ENCODE measurements at places on chromosomes 3 and 15.
A peak's percentile ranks its signal among the peaks of the same experiment; 100 is the strongest.

DNA sequence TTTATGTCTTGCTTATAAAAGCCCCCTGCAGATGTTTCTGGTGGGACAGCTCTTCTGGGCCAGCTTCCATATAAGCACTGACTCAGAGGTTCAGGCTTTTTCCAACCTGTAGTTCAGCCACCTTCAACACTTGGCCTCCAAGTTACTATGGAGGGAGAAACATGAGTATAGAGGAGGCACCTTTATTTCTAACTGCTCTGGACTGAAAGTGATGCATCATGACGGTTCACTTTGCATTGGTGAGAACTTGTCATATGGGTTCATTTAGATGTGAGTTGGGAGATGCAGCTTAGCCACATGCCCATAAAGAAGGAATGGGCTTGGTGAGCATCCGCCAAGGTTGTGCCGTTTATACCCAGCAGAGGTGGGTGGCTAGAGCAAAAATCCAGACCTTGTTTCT lies 58.8 kb upstream of the CFAP161 start:
- DNase-seq, result no peak

GRCh38 chr15:55179141-55179540 lies 17.6 kb downstream of the RSL24D1 start:
- no peak for DNase-seq

DNA sequence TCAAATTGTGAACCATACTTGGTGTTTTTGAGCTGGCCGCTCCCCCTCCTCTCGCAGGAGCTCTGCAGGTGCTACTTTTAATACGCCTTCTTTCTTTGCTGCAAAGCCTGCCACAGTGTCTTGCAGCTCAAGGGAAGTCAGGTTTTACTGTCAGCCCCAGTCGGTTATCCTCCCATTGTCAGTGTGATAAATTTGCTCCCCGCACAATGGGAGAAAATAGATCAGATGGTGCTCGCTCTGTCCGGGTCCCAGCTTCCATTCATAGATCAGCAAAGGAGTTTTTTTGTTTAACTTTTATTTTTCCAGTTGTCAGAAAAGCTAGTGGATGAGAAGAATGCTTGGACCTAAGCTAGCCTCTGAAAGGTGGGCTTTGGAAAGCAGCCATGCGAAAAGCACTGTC lies 207.7 kb downstream of the RYR3 start:
- no peak for DNase-seq

- no peak for DNase-seq
These were observed 48.8 kb upstream of the PLXNA1 start for GRCh38 chr3:126934031-126934531.

DNA sequence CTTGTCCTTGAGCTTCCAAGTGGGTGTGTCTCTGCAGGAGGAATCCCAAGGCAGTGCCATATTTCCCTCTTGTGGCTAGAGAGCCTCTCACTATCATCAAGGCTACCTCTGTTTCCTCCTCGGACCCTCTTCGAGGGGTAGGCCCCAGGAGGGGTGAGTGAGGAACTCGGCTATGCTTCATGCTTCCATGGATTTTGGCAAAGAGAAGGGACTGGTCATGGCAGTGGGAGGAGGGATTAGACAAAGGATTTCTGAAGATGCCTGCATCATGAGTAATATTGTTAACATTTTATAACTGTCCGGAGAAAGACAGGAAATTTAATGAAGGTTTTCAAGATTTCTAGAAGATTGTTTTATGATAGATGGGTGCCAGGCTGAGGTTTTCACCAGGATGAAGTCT lies 241.5 kb downstream of the CLSTN2 start:
- DNase-seq, result no peak

- DNase-seq, result no peak
These were observed 16.0 kb upstream of the GNB5 start for GRCh38 chr15:52207191-52207590.

- no peak for DNase-seq
These were observed 128.0 kb upstream of the TPM1 start for GRCh38 chr15:62914461-62915079.

DNA sequence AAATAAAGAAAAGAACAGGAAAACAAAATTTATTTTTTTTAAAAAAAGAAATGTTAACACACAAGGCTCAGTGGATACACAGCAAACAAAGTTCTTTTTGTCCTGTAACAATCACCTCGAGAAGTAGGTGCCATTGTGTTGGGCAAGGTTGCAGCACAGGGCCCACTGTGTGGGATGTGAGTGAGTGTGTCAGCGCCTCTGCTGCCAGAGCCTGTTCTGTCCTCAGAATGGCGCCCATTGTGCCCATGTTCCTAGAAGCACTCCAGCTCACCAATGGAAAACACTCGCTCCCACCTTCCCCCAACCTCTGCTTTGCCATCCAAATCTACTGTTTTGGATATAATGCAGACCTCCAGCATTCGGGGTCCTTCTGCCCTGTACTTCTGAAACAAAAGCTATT lies 84.9 kb upstream of the CLDN18 start:
- DNase-seq, result no peak

GRCh38 chr3:151724576-151725562 lies 8.9 kb upstream of the AADACL2 start:
- no peak for DNase-seq

GRCh38 chr3:139934613-139935015 lies 371 bp upstream of the CLSTN2 start:
- peak; percentile 70 for DNase-seq

GRCh38 chr3:169255511-169255910 lies 408.0 kb downstream of the MECOM start:
- DNase-seq, result no peak

- DNase-seq, result no peak
These were observed 298.1 kb downstream of the NSUN3 start for GRCh38 chr3:94360987-94361386.

DNA sequence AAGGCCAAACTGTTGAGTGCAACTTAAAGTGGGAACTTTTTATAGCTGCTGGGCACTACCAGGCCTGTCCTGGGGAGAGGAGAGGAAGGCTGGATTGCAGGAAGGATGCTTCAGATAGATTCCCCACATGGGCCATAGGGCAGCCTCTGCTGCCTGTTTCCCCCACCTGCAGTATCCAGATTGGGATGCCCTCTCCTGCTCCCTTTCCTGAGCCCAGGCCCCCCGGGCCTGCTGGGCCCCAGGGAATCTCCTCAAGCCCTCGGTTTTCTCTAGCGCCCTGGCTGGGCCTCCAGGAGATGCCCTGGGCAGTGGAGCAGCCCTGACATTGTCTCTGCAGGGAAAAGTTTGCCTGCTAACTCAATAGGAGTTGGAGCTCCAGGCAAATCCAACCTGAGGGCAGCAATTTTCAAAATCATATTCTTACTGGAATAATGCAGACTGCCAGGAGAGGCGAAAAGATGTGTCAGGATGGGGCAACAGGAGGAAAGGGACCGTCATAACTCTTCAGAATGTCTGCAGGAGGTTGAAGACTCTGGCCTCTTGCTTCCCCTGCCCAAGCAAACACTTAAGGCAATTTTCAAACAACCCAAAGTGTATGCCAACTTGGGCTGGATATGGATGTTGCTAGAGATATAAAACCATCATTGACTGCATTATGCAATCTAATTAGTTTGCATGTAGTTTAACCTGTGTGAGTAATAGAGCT lies 4.4 kb downstream of the NR2F2 start:
- DNase-seq, result no peak

- no peak for DNase-seq
These were observed 28.8 kb downstream of the WHAMM start for GRCh38 chr15:82838096-82838735.

DNA sequence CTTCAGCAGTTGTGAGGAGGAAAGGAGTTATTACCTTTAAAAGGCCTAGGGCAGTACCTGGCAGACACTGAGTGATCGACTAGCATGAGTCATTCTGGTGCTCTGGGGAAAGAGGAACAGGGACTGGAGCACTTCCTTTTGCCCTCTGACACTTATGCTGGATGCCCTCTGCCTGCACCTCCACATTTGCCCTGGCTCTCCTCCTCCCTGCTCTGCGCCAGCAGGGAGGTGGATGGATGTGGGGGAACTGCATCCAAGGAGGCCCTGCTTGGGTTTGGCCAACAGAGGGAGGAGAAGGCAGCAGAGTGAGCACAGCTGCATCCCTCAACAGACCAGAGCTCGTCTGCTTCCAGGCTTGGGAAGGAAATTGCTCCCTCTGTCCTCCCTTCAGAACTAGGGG lies 75.0 kb downstream of the SEMA5B start:
- no peak for DNase-seq

DNA sequence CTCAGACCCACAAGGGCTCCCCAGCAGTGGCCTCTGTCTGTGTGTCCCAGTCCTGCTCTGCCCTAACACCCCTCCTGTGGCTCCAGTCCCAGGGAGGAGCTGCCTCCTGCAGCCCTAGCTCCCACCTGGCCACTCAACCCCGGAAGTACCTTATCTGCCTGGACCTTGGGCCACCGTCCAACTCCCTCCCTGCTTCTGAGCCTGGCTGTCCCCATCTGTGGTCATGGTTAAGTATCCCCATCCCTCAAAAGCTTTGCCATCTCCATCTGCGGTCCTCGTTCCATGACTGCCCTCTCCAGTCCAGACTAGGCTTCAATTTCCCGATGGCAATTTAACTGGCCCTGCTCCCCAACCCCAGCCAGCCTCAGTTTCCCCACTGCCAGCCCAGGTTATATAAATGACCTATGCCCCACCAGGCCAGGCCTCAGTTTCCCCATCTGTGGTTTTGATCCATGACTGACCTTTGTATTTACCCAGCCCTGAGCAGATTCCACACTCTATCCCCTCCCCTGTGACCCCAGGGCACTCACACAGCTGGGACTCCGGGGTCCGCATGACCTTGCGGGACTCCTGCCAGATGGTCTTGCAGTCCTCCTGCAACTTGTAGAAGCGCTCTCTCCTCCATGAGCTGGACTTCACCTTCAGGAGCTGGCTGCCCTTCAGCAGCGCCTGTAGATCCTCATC lies 9.6 kb downstream of the PLCD1 start:
- DNase-seq, result no peak

DNA sequence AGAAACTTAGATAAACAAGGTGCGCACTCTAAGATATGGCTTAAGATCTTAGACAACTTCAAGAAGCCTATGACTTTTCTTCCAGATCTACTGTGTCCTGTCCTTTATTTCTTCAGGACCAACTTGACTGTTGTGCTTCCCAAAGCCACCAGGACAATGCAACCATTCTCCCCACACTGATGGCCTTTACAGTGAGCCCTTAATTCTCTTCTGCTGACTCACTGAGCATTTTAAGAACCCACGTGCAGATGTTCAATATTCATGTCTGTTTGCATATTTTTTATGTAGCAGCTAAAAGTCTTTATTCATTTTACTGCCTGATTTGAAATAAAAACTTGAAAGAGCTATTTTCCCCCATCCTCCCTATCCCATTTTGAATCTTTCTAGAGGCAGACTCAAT lies 103.3 kb upstream of the SLC2A2 start:
- DNase-seq, result no peak

- DNase-seq, result no peak
These were observed 20.9 kb upstream of the MELTF start for GRCh38 chr3:197050511-197050910.

DNA sequence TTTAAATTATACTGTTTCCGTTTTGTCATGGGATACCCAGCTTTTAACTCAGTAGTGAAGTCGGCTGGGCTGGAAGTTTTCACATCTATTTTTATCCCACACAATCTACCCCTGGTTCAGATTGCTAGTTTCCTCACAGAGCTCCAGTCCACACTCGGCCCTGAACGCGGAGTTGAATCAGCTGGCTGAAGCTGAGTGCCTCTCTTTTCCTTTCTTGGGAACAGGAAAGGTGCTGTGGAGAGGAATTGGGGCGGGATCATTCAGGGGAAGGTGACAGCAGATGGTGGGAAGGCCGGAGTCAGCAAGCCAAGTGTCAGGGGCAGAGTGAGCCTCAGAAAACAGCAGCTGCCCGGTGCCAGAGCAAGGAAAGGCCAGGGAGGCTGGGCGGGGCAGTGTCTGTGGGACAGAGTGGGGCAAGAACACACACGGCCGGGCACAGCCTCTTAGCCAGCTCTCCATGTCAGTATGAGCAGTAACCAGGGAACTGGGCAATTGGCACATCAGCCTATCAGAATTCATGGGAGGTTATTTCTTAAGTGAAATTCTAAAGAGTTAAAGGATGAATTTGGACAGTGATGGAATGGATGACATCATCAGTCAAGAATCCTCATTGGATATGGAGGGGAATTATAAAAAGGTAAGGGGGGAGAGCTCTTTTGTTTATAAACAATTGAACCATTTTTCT lies 135.7 kb upstream of the IL12A start:
- DNase-seq, result no peak

DNA sequence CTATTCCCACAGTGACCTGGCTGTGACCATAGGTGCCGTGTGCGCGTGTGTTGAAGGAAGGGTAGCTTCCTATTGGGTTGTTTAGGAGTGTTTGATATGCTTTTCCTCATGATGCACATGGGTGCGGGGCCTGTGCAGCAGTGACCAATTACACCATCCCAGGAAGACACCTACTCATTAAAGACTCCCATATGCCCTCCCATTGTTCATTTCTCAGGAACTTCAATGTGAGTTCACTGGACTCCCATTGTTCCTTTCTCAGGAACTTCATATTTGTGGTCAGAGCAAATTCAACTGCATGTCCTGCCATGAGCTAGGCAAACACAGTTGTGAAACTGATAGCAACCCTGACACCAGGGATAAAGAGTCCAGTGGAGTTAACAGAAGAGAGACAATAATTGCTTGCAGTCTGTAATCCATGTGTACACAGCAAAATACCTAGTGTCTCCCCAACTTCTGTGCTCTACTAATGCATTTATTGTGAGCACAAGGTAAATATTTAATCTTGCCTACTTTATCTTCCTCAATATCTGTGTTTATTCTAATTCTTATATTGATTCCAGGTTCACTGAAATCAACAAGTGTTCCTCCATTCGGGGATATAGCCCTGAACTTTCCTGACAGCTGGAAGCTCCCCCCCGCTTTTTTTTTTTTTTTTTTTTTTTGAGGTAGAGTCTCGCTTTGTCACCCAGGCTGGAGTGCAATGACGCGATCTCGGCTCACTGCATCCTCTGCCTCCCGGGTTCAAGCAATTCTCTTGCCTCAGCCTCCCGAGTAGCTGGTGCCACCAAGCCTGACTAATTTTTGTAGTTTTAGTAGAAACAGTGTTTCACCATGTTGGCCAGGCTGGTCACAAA lies 57.5 kb upstream of the GCNT3 start:
- no peak for DNase-seq

- no peak for DNase-seq
These were observed 58.9 kb downstream of the TMEM41A start for GRCh38 chr3:185439745-185440466.

DNA sequence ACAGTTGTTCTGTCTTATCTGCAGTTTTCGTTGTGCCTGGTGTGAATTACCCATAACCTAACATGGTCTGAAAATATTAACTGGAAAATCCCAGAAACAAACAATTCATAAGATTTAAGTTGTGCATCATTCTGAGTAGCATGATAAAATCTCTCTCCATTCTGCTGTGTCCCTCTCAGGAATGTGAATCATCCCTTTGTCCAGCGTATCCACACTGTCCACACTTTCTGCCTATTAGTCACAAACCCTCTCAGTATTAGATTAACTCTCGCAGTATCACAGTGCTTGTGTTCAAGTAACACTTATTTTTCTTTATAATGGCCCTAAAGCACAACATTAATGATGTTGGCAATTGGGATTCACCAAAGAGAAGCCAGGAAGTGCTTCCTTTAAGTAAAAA lies 203.2 kb downstream of the CGGBP1 start:
- DNase-seq, result no peak

GRCh38 chr3:187136337-187136736 lies 3.0 kb downstream of the RPL39L start:
- no peak for DNase-seq
